ENCODE measurements at places on chromosomes 12 and 14.

DNA sequence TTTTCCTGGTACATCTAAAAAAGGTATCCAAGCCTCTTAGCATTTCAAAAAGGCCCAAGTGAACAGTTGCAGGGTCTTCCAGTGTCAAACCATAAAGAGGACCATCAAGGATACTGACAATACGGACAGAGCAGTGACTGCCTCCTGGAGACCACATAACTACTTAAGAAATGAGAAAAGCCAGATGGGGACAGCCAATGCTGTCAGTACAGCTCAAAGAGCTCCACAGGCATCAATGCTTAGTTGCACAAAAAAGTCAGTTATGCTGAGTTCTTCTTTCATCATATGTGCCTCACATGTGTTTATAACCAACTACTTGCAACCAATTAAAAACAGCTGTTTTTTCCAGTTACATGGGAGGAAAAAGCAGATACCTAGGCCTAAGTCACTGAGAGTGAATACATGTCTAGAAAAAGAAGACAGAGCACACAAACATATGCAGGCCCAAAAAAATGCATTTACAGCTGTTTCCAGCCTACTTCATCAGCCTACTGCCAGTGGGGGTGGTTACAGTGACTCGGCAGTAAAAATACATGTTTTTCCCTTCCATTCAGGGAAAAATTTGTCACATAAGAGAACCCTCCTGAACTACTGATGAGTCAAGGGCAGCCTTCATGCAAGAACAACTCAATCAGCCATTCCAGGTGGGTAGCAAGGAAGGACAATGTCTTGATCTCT, 84.0 kb downstream of the DCAF5 start:
- no peak for DNase-seq

GRCh38 chr12:98725476-98726247, 80.6 kb downstream of the APAF1 start:
- DNase-seq, result no peak

DNA sequence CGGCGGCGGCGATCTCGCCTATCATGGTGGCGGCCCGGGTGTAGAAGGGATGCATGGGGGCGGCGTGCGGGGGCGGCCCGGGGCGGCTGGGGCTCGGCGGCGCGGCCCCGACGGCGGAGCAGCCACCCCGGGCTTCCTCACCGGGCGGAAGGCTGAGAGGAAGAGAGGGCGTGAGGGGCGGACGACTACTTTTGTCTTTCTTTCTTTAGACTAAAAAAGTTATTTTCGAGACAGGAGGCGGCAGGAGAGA, 240 bp downstream of the BTG1 start:
- DNase-seq, result no peak

GRCh38 chr12:110762891-110763290, 20.2 kb upstream of the PPP1CC start:
- no peak for DNase-seq

DNA sequence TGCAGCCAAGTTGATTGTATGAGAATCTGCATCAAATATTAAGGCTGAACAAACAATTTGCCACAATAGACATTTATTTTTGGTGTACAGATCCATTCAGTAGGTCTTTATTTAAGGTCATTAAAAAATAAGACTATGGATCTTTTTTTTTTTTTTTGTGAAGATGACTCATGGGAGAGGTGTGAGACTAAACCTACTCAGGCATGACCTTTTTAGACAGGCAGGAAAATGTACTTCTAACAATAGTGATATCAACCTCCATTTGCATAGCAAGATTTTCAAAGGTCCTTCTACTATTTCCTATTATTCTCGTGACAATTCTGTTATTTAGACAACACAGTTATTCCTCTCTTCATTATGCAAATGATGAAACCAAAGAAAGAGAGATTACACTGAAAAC, 39.9 kb upstream of the PTPRR start:
- no peak for DNase-seq

- no peak for DNase-seq
These were observed 64.3 kb upstream of the DIO3 start for GRCh38 chr14:101496776-101497683.

DNA sequence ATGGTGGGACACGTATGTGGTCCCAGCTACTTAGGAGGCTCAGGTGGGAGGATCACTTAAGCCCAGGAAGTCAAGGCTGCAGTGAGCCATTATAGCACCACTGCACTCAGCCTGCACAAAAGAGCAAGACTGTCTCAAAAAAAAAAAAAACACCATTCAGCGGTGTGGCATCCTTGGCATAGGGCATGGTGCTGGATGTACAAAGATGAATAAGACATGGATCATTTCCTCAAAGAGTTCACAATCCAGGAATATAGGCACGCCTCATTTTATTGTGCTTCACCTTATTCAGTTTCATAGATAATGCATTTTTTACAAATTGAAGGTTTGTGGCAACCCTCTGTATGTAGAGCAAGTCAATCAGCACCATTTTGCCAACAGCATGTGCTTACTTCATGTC, 6.4 kb downstream of the CINP start:
- DNase-seq, result no peak

GRCh38 chr12:132638541-132639408, 20.2 kb downstream of the P2RX2 start:
- DNase-seq, result no peak

DNA sequence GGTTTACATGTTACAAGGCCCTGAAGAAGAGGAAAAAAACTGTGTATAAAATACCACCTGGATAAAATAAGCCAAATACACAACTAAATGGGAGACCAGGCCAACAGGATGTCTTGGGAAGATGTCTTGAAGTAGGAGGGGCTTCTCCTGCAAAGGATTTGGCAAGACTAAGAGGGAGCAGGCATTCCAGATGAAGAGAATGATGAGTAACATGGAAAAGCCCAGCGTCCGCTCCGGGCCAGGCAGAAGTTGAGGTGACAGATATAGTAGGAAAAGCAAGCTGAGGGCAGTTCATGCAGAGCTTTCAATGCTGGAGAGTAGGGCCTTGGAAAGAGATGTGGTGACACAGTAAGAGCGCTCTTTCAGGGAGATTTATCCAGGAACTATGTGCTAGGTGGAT, 16.1 kb upstream of the EIF4B start:
- DNase-seq, result no peak

- DNase-seq, result no peak
These were observed 5.1 kb upstream of the TUNAR start for GRCh38 chr14:95871531-95871930.

- DNase-seq, result no peak
These were observed 30.0 kb downstream of the GALNT4 start for GRCh38 chr12:89494411-89495231.

GRCh38 chr14:90358359-90358758, 26.6 kb upstream of the NRDE2 start:
- no peak for DNase-seq

DNA sequence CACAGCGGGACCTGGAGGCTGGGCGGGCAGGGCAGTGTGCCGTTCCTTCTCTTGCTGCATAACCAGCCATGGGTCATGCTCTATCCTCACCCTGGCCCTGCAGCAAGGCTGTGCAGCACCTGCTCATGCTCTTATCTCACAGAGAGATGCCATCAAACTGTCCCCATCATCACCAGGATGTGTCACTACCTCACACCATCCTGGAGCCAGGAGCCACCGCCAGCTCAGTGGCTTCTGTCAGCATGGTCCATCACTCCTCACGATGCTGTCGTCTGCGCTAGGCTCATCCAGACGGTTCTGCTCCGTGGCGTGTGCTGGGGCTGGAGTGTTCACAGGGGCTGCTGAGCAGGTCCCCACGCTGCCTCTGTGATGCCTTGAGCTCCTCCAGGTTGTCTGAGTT, 77.2 kb upstream of the DYNC1H1 start:
- no peak for DNase-seq

DNA sequence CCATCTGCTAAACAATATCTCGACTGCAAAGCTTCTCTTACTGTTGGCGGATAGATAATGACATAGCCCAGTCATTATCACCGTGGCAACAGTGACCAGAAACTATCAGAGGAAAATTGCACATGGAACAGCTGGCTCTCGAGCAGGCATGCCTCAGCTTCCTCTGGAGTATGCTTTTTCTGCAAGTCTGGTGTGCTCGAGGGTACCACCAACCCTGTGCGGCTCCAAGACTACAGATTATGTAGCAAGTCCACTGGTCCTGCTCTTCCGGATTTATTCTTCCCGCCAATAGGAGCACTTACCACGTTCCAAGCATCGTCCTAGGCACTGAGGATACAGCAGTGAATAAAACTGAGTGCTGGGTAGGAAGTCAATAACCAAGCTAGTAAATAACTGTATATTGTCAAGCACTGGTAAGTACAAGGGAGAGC, 1.4 kb upstream of the GLRX5 start:
- peak; percentile 45 for DNase-seq

DNA sequence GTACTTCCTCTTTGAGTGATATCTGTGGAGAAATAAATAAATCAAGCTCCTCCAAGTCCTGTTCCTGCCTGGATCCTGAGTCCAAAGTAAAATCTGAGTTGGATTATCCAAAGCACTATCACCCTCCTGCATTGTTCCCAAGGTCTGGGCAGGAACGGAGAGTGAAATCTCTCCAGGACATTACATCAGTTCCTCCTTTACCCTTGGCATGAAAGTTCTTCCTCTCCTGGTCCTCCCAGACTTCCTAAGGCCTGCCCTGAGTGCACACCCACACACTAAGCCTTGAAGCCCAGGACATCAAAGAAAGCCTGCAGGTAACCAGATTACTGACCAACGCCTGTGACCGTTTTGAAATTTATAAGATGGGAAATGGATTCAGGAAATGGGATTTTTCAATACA, 206.8 kb upstream of the BCL2L14 start:
- no peak for DNase-seq

DNA sequence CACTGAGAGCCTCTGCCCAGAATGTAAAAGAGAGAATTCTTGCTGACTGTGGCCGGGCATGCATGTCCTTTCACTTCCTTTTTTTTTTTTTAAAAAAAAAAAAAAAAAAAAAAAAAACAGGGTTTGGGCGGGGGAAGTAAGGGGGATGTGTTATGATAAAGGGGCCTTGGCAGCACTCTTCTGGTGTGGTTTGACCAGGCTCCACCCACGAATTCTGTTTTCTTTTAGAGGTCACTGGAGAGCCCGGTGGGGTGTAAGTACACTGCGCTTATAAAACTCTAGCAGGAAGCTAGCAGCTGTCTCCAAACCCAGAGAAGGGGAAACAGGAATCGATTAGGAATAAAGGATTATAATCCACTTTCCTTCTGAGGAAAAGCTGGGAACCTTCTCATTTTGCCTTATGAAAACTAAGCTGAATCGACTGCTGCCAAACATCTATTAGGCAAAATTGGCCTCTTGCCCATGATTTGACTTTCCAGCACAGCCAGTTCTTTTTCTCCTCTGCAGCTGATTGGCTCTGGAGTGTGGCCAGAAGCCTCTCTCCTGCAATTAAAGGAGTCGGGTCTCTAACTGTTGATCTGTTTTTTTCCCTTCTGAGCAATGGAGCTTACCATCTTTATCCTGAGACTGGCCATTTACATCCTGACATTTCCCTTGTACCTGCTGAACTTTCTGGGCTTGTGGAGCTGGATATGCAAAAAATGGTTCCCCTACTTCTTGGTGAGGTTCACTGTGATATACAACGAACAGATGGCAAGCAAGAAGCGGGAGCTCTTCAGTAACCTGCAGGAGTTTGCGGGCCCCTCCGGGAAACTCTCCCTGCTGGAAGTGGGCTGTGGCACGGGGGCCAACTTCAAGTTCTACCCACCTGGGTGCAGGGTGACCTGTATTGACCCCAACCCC, 27.7 kb upstream of the HIGD1C start:
- peak; percentile 97 for DNase-seq

DNA sequence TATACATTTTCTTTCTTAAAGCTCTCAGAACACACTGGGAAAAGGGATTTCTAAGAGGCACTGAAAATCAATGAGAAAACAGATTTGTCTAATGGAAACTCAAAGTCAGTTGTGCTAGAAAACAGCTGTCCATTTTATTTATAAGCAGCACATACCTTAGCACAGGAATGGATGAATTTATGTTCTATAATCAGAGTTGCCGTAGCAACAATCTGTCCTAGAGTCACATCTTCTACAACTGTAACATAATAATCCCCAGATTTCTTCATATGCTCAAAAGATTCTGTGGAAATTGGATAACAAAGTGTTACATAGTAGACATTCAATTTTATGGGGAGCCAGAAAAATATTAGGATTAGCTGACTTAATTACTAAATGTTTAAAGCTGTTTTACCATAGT, 9.8 kb downstream of the GNPNAT1 start:
- no peak for DNase-seq

DNA sequence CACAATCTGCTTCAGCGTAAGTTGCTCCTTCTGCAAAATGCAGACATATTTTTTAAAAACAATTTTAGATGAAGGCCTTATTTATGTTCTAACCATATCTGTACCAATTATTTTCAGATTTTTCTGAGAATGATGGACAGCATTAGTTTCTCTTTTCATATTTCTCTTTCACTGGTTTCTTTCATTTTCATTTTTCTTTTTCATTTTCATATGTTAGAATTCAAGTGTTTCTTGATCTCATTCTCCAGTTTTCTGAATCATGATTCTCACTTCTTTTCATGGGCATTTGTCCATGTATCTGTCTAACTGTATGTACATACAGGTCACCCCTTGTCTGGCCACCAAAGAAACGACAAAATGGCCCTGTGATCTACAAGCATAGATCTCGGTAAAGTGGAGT, 346.6 kb downstream of the NAV3 start:
- no peak for DNase-seq

DNA sequence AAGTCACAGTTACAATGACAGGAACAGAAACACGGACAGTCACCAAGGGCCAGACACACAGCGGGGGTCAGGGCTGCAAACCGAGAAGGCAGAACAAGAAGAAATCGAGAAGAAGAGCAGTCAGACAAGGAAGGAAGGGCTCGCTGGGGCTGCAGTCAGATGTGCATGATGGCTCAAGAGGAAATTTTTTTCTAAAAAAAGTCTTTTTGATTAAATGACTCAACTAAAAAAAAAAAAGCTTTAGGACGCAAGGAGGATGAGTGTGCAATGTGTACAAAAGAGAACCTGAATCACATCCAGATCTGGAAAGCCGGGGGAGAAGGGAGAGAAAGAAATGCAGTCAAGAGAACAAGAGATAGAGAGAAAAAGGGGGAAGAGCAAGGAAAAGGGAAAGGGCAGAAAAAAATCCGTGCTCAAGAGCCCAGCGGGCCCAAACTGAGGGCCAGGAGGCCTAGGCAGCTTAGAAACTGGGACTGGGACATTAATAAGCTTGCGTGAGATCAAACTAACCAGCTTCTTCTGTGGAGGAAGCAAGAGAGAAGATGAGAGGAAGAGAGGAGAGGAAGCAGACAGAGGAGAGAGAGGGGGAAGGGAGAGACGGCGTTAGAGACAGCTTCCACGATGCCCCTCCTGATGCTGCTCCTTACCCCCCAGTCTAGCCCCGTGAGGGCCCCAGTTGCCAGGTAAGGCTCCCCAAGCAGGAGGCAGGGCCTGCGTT, 6.7 kb downstream of the IFFO1 start:
- no peak for DNase-seq
